ENCODE measurements at places on chromosomes 16 and 17.

DNA sequence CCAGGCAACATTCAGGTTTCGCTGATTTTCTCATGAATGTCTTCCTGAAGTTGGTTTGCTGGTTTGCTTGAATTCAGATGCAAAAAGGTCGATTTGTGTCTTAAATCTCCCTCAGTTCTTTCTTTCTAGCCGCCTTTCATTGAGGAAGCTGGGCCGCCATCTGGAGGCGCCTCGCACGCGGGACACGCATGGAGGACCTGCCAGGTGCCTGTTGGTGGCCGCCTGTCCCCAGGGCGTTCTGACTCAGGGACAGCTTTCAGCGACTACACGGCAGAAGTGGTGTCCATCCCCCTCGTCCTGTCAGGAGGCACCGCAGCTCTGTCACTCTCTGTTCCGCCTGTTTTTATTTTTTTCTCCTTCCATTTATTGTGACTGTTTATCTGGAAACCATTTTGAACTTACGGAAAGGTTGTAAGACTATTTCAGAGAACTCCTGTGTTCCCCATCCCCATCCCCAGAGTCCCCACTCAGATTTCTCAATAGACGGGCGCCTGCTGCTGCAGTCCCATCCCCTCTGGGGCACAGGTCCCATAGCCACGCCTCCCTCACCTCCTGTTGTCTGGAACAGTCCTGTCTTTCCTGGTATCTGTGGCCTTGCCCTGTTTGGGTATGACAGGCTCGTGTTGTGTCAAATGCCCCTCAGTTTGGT is 33.2 kb downstream of the COX4I1 start:
- no peak for DNase-seq

DNA sequence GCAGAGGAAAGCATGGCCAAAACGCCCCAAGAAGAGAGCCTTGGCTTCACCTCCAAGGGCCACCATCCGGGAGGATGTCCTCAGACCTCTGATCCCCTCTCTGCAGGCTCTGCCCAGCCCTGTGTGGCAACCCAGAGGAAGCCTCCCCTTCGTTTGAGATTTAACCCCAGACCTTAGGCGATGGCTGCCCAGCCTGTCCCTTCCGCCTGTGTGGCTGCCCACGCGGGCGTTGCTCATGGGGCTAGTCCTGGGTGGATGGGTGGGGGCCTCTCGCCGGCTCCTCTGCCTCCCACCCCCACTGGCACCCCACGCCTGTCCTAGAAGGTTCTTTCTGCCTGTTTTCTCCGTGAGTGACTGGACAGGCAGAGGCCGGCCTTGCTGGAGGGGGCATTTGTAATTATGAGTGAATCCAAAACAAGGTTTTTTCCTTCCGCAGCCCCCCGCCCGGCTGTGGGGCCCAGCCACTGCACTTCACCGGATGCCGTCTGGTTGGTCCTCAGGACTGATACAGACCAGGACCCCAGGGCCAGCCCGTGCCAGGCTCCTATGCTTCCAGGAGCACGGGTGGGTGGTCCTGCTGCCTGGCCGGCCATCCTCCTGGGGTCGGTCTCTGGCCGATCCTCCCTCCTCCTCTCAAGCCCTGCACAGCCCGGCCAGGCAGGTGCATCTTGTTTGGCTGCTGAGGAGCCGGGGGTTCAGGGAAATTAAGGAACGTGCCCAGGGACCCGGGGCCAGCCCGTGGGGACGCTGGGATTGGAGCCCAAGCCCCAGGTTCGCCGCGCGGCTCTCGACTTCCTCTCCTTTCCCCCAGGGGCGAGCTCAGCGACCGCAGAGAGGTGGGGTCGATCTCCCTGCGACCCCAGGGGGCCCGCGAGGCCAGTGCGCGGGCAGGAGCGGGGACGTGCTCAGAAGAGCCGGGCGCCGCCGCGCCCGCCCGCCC is at the start of gene TMEM235:
TMEM235 (plus strand) TSS at position 636 of the 940 bp plus-strand sequence. CDS start 393 bp downstream, outside the sequence.
- DNase-seq: no peak

DNA sequence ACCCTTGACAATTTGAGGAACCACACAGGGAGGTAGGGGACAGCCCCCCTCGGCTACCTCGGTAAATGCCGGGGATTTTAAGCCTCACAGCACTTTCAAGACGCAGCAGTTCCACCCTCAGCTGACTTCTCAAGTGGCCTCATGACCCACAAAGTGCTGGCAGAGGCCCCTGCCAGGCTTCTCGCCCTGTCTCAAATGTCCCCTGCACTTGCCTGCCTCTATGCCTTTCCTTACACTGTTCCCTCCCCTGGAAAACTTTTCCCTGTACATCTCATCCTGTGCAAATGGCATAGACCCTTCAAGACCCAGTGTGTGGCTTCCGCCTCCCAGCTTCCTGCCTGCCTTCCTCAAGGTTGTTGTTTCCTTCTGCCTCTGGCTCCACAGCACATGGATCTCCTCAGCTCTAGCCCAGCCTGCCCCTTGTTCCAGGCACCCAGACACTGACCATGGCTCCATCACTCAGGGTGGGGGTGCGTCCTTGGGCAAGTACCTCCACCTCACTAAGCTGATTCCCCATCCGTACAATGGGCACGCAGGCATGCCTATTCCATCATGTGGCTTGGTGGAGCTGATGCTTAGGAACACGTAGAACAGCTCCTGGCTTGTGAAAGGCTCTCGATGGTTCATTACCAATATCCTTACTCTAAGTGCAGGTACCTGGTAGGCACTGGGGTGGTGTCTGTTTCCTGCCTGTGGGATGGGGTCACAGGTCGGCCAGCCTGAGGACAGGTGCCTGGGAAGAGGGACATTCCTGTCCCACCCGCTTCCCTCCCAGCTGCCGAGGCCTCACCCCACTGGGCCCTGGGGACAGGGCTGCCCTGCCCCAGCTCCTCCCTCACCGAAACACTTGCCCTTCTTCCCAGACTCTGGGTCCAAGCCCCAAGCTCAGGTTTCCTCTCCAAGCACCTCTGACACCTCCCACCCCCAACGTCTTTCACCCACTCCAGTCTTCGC is 24.0 kb downstream of the MMP15 start:
- DNase-seq: no peak

DNA sequence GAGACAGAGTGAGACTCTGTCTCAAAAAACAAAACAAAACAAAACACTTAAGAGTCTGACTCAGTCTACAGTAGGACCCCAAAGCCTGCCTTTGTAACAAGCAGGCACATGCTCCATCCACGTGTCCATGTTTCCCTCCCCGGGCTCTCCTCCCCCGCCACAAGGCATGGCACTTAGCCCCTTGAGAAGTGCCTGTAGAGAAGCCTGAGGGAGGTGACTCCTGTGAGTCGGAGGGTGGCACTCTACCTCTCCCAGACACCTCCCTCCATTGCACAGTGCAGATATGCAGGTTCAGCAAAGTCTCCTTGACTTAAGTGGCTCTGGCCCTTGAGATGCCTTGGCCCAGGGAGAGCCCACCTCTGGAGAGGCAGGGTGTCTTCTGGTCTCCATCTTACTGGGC is 6.8 kb downstream of the FHOD1 start:
- DNase-seq: no peak

- DNase-seq: no peak
Measured at GRCh38 chr16:5328546-5328945, 231.0 kb upstream of the EEF2KMT start.

DNA sequence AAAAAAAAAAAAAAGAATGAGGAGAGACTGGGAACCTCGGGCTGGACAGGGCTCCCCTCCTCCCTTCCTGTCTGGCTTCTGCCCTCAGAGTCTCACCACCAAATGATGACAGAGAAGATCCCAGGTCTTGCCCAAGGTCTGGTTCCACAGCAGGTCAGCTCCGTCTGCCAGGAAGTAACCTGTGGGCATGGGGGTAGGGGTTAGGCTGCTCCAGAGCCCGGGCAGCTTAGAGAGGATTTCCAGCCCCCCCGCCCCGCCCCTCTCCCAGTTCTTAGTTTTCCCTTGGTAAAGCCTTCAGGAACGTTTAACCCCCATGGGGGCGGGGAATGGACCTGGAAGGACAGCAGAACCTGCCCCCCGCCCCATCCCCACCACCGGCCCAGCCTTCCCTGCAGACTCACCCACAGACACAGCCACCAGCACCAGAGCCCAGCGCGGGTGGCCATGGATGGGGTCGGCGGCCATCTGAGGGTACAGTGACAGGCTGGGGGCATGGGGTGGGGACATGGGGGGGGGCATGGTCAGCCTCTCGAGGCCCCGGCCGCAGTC is 700 bp downstream of the TLCD2 start:
- DNase-seq: no peak
